ENCODE measurements at places on chromosomes 1 and 21.

GRCh38 chr1:15100880-15101760, 52.4 kb upstream of the TMEM51 start:
- DNase-seq = no peak

- DNase-seq = no peak
Observed at GRCh38 chr1:246497331-246497915, 9.7 kb downstream of the SMYD3 start.

DNA sequence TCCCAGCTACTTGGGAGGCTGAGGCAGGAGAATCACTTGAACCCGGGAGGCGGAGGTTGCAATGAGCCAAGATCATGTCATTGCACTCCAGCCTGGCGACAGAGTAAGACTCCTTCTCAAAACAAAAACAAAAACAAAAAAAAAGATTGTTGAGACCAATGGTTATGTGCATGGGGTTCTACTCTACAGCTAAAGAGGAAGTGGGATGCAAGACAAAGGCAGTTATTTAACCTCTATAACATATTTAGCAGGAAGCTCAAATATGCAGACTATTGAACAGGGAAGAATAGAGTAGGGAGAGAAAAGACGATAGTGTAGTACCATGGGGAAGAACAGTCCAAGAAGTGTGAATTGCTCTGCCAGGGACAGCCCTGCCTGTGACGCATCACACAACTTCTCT, 227.7 kb downstream of the SMYD3 start:
- DNase-seq = no peak

DNA sequence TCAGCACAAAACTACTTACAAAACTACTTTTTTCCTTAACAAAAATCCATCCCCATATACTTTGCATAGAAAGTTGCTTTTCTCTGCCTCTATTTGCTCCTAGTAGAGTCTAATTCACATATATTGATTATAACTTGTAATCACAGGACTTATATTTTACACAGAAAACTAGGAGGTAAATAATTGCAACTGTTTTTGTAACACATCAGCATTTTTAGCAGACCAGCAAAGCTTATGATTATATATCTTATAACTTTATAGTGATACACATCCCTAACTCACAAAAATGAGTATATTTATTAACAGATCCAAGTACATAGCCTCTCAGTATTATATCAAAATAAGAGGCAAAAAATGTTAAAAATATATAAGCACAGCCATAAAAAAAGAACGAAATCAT, 17.3 kb upstream of the SLC35A3 start:
- DNase-seq = no peak

DNA sequence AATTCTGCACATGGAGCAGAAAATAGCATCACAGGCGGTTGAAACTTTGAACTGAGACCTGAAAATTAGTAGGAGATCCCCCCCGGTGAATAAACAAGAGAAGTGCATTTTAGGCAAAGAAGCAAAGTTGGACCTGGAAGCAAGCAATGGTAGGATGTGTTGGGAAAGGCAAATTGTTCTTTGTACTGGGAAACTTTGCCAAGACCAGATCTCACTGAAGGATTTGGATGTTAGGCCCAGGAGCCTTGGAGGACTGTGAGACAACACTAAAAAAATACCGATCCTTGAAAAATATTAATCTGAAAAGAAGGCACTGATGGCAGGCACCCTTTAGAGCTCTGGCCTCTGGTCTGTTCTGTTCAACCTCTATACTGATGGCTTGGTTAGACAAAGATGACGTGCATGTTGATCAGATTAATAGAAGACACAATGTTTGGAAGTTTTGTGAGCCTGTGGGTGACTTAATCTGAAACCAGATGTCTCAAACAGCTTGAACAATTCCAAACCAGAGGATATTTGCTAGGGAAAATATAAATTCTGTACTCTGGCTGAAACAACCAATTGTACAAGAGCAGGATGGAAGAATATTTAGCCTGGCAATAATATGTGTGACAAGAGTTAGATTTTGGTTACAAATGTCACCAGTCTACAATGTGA, 108.4 kb downstream of the ROR1 start:
- no peak for DNase-seq

DNA sequence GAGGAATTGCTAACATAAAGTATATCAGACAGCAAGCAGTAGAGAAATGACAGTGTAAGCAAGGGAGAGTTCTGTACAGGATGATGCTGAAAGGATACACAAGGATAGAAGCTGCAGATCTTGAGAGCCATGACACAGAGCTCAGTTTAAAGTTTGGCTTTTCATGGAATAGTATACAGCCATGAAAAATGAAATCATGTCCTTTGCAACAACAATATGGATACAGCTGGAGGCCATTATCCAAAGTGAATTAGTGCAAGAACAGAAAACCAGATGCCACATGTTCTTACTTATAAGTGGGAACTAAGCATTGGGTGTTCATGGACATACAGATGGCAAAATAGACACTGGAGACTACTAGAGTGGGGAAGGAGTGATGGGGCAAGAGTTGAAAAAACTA, 169.8 kb downstream of the ST6GALNAC5 start:
- no peak for DNase-seq
